Body of pancreas (tissue), 4 donors: ENCODE measurements at places on chromosomes 1 and 21. TPM values are rescaled to one million over a fixed set of nuclear protein-coding genes. Genes with fewer than 3 reads are reported as not detected.

The SLC44A3 gene
- total RNA-seq = 32.9 TPM

The EXO1 gene
- not detected for total RNA-seq

The RGS8 gene
- not detected for total RNA-seq

The LCE1B gene
- total RNA-seq = not detected

The COG2 gene
- 26.0 TPM for total RNA-seq

The SPRR2A gene
- not detected for total RNA-seq

The LBR gene
- total RNA-seq = 26.5 TPM

The DMBX1 gene
- not detected for total RNA-seq

The SLC37A1 gene
- 6.3 TPM for total RNA-seq

The CHRM3 gene
- total RNA-seq = 57.4 TPM

The CYP4A22 gene
- total RNA-seq = not detected

The LAMC2 gene
- total RNA-seq = 6.7 TPM
